ENCODE measurements at places on chromosomes 12 and 14.

DNA sequence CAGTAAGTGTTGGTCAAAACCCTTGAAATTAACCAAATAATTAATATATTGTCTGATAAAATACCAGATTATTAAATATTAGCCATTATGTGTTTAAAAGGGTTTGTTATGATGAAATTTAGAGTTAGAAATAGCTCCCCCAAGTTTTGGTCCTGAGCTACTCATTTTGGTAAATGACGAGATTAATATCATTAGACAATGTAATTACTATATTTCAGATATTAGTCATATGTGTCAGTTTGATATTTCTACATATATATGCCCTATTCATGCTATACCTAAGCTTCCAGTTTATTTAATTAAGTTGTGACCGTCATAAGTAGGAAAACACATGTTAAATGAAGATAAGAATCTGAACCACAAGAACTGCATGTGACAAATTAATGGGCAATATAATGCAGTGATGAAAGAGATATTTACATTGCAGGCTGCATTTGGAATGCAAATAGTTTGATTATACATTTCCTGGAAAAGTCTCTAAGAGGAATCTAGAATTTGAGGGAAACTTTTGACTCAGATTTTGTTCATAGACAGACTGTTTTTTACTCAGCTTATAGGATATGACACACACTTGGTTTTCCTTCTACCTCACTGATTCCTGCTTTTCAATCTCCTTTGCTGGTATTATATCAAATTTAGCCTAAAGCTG is 70.5 kb downstream of the TBC1D30 start:
- DNase-seq, result no peak

DNA sequence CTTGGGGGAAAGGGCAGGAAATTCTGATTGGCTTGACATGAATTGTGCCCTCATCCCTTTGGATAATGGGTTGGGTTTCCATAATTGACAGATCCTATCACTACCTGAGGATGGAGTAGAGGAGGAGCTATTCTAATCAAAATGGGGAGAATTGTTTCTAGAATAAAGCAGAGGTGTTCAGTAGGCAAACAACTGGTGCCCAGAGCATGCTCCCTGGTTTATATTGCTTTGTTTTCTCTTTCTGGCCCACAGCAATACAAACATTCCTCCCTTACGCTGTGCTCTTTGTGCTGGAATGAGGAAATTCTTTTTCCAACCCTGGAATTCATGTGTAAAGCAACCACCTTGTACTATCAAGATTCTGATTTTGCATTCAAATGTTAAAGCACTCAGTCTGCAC is 147.4 kb downstream of the RASSF9 start:
- no peak for DNase-seq

DNA sequence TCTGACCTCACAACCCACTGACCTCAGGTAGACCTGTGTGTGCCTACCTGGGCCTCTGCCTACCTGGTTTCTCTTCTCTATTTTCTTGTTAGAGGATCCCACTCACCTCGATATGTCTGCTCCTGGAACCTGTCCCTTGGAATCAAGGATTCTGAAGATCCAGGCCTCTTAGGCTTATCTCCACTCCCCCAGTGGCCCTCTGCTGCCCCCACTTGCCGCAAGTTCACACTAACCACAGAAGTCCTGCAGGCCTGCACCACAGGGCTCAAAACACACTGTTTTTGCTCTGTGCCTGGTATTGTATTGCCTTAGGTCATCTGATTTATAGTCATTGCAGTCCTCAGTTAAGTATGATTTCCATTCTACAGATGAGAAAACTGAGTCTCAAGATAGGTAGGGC is 15.3 kb upstream of the NRXN3 start:
- DNase-seq, result no peak

DNA sequence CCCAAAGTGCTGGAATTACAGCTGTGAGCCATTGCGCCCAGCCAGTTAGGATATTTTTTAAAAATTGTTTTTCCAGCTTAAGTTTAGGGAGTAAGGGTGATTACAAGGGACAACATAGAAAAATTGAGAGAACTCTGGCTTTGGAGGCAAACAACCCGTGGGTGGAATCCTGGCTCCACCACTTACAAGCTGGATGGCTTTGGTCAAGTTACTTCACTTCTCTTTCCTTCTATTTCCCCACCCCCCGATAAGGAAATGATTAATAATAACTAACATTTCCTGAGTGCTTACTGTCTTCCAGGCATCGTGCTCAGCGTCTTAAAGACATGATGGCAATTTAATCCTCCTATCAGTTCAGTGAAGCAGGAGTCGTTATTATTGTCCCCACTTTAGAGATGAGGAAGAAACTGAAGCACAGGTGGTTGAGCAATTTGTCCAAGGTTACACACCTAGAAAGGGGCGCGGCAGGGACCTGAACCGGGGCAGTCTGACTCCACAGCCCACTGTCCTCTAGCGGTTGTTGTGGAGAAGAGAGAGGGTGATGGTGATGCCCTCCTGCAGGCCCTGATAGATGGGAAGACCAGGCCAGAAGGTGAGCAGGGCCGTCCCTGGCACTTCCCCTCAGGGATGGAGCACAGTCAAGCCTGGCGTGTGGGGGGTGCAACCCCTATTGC is 16.7 kb upstream of the FAIM2 start:
- DNase-seq, result no peak

- no peak for DNase-seq
Measured at GRCh38 chr12:32331133-32331532, 68.2 kb upstream of the FGD4 start.

DNA sequence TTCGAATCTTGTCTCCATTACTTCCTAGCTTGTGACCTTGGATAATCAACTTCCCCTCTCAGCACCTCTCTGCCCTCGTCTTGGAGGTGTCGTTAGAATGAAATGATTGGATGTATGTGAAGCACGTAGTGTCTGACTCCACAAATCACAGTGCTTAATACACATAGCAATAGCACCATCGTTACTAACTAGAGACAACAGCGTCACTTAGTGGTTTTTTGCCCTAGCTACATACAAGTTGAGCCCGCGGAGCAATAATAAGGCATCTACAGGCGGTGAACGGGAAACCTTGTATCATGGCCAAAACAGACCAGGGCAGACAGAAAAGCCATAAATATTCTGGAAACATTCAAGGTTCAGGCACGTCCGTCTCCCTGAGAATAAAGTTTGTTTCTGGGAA is 154.9 kb downstream of the ASCL4 start:
- no peak for DNase-seq

- DNase-seq, result no peak
Measured at GRCh38 chr14:96638041-96638855, 136.1 kb downstream of the PAPOLA start.

GRCh38 chr12:95705143-95705542 is 85.4 kb downstream of the NTN4 start:
- DNase-seq, result no peak

GRCh38 chr12:42056130-42056529 is 88.5 kb downstream of the GXYLT1 start:
- peak; percentile 2 for DNase-seq

DNA sequence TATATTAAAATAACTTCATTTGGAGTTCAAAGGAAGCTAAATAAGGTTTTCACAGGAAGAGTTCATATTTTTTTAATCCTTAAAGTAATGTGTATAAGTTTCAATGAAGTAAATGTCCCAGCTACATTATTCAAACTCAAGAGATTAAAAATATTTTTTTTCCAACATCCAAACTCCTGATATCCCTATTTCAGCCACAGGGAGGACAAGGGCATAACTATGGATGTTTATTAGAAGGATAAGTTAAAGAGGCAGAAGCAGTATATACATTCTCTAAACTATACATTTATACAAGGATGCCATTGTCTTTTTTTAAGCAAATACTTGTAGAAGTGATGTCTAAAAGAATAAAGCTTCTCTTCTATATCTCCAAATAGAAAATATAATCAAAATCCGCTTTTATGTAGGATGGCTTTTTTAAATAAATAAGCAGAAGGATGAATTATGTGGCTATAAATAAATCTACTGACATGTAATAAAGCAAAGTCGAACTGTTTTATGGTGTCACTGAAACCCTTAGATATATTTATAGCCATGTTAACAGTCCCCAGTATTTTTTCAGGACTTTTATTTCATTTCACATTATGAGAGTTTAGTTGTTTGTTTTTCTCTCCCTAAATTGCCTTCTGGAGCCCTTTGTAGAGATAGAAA is 936.5 kb downstream of the DIO2 start:
- no peak for DNase-seq

GRCh38 chr12:13911756-13912554 is 69.4 kb downstream of the GRIN2B start:
- DNase-seq, result no peak

DNA sequence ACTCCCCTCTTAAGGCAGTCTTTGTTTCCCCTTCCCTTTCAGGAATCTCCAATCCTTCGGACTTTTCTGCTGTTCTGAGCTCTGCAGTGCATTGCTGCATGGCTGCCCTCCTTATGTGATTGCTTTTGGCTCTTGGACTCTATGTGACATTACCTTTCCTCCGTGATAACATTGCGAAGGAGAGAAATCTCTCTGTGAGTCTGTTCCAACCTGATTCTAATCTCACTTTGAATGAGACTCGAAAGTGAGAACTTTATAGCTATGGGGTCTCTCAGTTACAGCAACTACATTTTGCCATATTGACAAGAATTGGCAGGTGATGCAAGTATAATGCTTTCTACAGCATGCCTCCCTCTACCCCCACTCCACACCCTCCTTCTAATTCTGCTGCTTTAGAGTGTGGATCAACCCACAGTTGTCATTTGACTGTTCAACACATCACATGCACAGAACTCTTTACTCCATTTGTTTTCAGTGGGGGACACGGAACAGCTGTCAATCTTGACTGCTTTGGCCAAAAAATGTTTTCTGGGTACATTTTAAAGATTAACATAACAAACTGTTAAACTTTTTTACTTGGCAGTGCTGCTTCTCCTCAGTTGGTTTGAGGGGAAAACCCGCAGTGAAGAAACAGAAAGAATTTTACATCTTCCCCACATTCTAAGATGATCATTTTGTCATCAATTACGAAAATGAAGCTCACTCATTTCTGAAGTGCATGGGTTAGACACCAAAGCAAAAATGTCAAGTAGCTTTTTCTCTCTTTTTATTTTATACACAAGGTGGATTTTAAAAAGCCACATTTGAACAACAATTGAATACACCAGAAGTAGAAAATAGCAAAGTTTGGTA is 125.5 kb upstream of the RMST start:
- DNase-seq, result no peak

DNA sequence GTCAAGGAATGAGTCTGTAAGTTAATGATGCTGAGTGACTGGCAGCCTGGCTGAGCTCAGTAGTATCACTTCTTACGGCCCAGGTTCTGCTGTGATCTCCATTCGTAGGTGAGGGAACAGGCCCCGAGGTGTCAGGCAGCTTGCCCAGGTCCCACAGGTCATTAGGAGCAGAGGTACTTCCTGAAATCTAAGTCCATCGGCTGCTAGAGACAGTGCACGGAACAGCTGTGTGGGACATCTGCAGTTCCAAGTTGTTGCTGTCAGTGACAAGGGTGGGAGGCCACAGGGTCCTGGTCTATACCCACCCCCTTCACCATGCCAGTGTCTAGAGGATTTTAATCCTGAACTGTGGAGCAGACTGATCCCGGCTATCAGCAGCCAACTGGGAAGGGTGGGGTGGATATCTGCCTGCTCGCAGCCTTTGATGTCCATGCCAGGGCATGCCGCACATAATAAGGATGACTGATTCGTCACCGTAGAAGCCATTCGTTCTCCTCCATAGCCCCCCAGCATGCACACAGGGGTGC is 82.3 kb upstream of the RIN3 start:
- DNase-seq, result no peak

DNA sequence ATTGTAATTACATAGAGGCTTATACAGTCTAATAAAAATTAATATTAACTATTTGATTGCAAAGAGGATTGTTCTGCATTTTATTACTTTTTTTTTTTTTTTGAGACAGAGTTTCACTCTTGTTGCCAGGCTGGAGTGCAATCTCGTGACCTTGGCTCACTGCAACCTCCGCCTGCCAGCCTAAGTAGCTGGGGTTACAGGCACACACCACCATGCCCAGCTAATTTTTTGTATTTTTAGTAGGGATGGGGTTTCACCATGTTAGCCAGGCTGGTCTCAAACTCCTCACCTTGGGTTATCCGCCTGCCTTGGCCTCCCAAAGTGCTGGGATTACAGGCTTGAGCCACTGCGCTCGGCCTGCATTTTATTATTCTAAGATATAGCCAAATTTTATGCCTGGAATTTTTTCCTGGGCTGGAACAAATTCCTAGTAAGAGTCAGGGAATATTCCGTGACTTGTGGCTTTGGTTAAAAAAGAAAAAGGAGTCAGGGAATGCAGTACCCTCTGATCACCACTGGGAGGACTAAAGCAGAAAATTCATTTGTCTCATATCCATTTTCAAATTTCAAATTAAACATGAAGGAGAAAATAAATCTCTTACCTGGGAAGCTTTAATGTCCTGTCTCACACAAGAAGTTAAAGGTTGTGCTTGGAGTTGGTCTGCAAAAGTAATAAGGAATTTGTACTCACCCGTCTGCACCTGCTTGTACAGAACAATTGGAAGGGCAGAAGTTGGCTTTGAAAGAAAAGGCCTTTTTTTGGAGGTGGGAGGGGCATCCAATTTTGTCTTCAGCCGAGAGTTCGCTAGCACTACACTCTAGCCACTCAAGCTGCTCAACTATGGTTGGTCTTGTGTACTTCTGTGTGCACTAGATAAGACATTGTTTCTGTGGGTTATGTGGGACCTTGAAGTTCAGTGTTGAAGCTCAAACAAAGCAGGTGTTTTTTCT is 8.7 kb downstream of the MARK3 start:
- DNase-seq, result no peak

DNA sequence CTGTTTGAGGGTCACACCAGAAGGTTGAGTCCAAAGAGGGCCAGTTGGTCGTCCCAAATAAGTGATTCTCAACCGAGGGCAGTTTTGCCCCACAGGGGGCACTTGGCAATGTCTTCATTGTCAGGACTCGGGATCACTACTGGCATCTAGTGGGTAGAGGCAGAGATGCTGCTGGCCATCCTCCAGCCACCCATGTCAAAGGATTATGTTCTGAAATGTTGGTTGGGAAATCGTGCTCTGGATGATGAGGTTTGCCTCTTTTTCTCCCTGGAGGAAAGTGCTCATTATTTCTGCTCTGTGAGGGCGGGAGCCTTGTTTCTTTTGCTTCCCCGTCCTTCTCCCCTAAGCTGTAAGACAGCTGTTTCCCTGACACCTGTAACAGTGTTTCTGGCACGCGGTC is 3.6 kb downstream of the ZNF839 start:
- peak; percentile 31 for DNase-seq

DNA sequence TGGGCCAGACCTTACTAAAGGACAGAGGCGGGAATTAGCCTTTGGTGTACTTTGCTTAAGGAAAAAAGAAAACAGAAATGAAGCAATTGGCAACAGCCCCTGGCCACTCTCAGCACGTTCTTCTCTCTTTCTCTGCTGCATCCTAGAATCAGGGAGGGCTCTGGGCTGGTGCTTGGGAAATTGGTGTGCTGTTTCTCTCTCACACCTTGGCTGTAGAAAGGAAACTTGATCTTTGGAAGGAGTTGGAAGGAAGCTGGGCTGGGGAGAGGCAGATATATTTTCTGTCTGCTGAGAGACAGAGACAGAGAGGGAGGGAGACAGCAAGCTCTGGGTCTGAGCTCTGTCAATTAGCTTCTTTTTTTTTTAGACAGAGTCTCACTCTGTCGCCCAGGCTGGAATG is 27.4 kb downstream of the NOS1 start:
- DNase-seq, result no peak
